ENCODE measurements at places on chromosomes 13 and 19. TPM values are rescaled to one million over a fixed set of nuclear protein-coding genes. Genes with fewer than 3 reads are reported as not detected.

GRCh38 chr13:79297128-79297527 is 108.9 kb downstream of the RBM26 start:
- DNase-seq, result no peak

DNA sequence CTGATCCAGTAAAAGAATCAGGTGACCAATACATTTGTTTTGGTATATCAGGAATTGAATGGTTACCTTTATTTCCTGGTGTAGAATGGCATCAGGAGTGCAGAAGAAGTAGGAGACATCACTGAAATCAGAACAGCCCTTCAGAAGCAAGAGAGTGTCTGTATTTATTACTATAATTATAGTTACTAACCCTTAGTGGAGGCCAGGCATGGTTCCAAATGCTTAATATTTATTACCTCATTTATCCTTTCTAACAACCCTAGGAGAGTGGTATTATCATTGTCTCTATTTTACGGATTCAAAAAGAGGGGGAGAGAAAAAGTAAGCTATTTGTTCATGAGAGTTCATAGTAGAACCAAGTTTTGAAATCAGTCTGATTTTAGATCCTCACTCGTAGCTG is 1292.9 kb downstream of the PCDH9 start:
- DNase-seq, result no peak

- DNase-seq, result no peak
Measured at GRCh38 chr19:29680447-29680846, 15.2 kb downstream of the PLEKHF1 start.

DNA sequence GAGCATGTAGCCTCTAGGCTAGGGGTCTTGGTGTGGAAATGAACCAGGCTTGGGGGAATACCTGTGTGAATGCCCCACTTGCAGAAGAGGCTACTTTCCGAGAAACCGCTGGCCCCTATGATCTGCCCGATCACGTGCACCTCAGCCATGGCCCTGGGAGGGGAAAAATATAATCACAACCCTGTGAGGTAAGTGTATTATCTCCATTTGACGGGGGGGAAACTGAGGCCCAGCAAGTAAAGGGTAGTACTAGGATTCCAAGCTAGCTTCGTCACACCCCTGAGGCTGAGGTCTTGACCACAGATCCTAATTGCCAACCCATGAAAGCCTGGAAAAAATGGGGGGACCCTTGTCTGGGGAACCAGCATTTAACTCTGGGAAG is 587 bp downstream of the B9D2 start:
- DNase-seq, result no peak

DNA sequence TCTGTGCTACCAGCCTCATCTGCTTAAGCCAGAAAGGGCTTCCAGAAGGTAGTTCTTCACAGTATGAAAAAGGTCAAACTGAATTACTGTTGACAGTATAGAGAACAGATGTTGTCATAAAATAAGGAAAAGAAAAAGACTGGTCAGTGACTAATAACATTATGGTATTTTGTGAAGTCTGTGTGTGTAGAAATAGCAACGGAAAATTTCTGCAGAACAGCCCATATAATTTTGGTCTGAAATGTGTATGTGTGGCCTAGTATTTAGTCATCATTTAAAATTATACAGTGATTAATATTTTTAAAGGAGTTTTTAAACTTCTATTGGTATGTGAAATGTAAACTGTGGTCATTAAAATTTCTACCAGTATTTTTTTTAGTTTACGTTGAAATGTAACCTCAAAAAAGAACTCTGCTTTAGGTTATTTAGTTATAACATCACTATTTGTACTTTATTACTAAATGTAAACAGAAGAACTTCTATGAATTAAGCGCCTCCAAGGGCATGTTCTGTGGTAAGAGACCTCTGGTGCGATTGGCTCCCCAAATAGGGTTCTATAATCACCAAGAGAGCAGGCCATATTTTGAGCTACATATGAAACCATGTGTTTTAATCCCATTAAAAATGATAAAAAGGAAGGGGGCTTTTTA is 3.3 kb upstream of the GPR183 start:
- DNase-seq, result peak; percentile 93

DNA sequence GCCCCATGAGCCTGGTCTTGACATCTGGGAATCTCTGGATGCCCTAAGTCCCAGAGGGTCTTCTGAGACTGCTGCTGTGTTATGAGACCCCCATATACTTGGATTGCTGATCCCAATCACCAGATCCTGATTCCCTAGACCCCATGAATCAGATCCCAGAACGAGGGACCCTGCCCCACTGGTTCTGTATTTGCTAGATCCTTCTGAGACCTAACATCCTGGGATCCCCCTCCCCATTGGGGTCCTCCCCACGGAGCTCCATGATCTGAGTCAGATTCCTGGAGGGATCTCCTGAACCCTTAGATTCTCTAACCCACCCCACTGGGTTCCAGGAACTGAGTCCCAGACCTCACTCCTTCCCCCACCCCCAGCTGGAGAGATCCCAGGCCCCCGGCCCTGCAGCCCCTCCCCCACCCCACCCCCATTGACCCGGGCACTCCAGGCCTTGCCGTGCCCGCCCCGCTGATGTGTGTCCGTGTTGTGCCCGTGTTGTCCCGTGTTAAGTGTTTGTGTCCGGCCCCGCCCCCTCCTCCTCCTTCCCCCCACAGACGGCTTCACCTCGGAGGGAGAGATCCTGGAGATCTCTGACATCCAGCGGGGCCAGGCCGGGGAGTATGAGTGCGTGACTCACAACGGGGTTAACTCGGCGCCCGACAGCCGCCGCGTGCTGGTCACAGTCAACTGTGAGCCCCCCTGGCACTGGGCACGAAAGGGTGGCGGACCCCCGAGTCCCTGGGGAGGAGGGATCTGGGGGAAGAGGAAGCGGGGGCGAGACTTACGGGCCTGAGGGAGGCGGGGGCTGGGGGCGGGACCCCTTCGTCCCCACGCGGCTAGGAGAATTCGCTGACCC is 15.0 kb downstream of the IGLON5 start:
- DNase-seq, result no peak

GRCh38 chr13:51806566-51806965 is 2.6 kb upstream of the DHRS12 start:
- DNase-seq, result peak; percentile 34

GRCh38 chr19:18097993-18098890 is 664 bp downstream of the MAST3 start:
- no peak for DNase-seq

DNA sequence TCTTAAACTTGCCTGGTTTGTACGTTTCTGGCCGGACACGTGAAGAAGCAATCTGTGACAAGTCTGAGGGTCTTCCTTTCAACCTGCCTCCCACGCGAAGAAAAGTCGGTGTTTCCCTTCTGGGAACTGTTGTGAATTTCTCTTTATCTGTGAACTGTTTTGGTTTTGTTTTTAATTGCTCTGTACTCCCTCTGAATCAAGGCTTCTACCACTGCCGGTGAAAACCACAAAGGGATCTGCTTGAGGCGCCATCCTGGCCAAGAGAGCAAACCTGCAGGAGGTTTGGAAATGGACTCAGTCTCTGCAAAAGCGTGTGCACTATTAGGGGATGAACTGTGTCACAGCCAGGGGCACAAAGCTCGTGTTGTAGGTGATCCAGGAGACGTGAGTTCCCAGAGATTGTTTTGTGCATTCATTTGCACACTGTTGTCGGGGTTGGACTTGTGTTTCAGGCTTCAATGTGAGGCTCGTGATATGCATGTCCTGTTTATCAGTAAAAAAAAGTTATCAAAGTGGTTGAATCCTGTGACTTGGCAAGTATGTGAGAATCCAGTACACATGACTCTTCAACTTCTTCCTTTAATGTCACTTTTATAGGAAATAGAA is 9.7 kb downstream of the SIGLEC8 start:
- no peak for DNase-seq

- no peak for DNase-seq
Measured at GRCh38 chr13:32047793-32048192, 16.2 kb downstream of the FRY start.

GRCh38 chr19:19217099-19217498 is 5.3 kb downstream of the NCAN start:
- DNase-seq, result peak; percentile 16

DNA sequence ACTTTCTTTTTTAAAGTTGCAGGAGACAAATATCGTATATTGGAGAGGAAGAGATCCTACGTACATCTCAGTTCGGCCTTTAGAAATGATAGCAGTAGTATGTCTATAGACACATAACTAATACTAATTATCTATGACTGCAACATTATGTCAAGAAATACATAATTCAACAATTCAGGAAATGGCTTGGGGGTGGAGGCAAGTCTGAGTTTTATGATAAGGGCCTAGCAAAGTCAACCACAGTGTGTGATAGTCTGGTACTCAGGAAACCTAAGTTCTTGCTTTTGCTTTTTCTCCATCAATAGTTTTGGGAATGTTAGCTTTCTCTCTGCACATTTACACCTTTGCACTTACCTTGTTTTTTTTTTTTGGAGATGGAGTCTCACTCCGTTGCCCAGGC is 27.5 kb upstream of the OBI1 start:
- no peak for DNase-seq

MIR17HG gene
- total RNA-seq, result 9.7 TPM

DZIP1 gene
- total RNA-seq, result 16.9 TPM

FGF22 gene
- not detected for total RNA-seq

ZNF221 gene
- total RNA-seq, result 10.6 TPM
